ENCODE measurements at places on chromosomes 3 and 15. TPM values are rescaled to one million over a fixed set of nuclear protein-coding genes. Genes with fewer than 3 reads are reported as not detected.

- DNase-seq = no peak
Observed at GRCh38 chr15:85763157-85763556, 31.6 kb downstream of the KLHL25 start.

DNA sequence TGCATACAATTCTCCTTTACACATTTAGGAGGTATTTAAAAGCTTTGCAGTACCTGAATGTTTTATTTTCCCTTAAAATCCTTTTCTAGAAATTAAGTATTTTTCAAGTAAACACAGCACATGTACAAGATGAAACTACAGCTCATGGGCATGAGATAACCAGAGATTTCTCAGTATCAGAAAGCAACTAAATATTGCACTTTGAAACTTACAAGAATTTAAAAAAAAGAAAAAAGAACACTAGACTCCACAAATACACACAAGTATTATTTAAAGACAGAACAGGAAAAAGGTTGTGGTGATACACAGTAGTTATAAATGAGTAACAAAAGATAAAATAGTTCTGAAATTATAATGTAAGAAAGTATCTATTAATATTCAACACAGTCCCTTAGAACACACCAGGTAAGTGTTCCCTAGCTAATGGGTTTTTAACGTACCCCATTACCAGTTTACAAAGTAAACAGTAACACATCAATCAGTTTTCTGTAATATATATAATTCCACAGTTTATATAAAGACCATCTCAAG is 35.3 kb downstream of the SLTM start:
- DNase-seq = no peak

GRCh38 chr3:187079090-187080022 is 59.9 kb downstream of the RPL39L start:
- no peak for DNase-seq

DNA sequence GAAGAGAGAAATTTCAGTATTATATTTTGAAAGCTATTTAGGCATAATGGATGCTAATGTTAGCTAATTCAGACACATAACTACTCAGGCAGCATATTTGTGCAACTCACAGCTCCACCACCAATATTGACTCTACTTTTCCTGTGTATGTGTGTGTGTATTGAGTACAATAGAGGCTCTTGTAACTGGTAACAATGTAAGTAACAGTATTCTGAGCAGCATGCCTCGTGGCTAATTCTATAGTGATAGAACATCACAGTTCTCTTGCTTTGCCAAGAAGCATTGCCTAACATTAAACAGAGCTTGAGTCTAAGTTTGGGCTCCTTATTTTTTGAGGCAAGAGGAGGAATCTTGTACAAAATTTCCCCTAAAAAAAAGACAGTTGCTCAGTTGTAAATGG is 98.6 kb upstream of the ARHGEF26 start:
- no peak for DNase-seq

DNA sequence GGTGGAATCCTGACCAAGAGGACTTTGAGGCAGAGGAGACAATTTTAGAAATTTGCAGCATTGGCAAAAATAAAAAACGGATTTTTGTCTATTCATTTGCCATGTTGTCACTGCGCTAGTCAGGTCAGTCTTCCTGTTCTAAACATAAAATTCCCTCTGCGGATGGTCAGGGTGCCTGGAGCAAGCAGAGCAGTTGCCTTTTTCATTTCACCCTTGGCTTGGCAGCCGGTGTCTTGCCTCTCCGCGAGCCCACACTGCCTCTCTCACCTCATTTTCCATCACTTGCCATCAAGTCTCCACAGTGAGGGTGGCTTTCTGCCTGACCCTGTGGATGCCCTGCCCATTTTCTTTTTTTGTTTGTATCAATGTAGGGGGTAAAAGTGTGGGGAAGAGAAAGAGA is 396.1 kb downstream of the LRTM1 start:
- no peak for DNase-seq

- peak; percentile 36 for DNase-seq
Observed at GRCh38 chr3:46442576-46443530, 21.9 kb downstream of the LTF start.

GRCh38 chr3:175434561-175434960 is 575.4 kb downstream of the NAALADL2 start:
- no peak for DNase-seq

DNA sequence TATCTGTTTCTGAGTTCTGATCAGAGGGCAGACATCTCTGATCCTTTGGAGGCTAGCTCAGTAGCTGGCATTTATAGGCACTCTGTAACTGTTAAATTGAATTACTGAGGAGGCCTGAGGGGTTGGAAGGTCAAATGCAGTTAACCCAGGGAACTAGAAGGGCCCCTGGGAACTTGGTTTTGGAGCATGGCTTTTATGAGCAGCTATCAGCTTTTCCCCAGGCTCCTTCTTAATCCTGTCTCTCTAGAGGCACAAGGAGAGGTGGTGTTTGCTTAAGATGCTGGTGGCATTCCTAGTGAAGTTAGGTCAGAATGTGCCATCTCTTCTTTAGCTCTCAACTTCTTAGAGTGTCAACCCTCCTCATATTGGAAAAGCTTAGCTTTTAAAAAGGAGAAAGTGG is 128.9 kb downstream of the LPP start:
- DNase-seq = no peak

- peak; percentile 30 for DNase-seq
Observed at GRCh38 chr3:142577696-142578328, 721 bp downstream of the ATR start.

GRCh38 chr3:156816794-156817645 is 9.1 kb upstream of the LEKR1 start:
- DNase-seq = peak; percentile 84

GRCh38 chr3:154430014-154430413 is at the start of gene GPR149:
Gene GPR149, minus strand, starts transcription at chr3:154430190. Its CDS starts 575 bp downstream, at chr3:154429615.
- no peak for DNase-seq

DNA sequence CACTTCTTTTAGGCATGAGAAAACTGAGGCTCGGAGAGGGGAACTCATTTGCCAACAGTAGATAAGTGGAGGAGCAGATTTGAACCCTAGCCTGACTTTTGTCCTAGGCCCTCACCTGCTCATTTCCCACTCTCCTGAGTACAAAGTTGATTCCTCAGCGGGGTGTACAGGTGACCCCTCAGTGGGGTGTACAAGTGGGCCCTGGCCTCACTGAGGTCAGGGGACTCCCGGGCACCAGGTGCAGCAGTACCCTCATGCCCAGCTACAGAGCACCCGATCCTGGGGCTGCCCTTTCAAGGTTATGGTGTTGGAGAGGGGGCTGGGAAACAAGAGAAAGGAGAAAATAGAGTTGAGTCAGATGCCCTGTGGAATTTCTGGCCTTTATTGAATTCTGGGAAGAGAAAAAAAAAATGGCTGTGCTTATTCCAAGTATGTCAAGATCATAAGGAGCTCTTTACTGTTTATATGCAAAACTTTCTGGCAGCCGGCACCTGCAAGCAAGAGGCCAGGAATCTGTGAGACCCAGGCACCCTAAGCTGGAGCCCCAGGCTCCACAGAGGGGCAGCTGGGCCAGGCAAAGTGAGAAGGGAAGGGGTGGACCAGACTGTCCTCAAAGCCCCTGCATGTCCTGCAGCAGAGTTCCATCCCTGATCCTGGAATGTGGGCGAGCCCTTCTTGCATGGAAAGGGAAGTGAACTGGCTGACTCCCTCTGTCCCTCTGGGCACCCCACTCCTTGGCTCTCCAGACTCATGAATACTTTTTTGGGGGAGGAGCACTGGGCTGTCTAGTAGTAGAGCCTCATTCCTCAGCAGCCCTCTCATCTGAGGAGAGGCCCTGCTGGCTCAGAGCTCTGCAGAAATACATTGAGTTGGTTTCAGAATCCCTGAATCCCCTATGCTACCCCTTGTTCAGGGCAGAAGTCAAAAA is 43.1 kb downstream of the AMOTL2 start:
- peak; percentile 85 for DNase-seq

- DNase-seq = peak; percentile 61
Observed at GRCh38 chr15:49492830-49493229, 69.8 kb downstream of the FGF7 start.

DNA sequence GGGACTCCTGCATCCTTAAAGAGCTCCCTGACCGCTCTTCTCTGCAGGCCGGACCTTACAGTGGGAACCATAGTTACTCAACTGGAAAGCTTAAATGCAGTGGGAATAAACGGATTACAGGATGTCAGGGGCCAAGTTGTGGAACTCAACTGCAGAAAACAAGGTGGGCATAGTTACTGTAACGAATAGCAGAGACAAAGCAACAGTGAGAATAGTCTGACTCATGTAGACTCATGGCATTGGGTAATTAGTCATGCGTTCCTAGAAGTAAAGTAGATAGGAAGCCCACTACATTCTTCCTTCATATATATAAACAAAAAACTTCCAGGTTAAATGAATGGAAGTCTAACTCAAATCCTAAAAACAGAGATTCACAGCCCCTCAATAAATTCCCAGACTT is 95.5 kb upstream of the CHRNA7 start:
- DNase-seq = no peak

- no peak for DNase-seq
Observed at GRCh38 chr3:64895106-64895990, 207.5 kb upstream of the ADAMTS9 start.

DNA sequence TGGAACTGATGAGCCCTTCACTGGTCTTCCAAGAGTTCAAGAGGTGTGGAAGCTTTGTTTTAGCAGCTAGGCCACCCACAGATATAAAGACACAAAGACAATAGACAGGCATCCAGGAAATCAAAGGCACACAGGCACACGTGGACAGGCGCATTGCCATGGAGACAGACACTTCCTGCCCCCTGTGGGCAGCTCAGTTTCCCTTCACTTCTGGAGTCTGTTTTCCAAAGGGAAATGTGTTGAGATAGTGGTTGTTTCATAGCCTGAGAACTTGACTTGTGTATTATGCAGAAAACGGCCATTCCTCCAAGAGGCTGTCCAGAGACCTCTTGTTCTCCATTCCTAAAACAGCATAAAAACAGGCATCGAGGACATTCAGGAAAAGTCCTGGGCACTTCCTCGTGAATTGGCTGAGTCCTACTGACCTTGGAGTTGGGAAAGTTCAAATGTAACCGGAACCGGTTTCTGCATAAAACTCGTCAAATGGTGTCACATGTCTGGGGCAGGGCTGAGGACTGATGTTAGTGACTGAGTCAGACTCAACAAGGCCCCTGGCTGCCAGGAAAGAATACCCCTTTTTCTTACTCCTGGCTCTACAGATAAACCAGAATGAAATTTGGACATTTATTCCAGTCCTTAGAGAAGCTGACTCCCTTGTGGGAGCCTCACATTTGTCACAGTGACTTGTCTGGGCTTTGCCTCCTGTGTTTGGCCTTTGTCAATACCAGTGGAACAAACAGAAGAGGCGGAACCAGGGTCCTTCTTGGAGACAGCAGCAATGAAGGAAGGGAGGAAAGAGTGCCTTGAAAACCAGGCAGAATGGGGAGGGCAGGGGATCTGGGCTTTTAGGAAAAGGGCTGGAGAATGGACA is 1.3 kb downstream of the ALPK3 start:
- DNase-seq = no peak

- no peak for DNase-seq
Observed at GRCh38 chr3:63673111-63673510, 20.6 kb downstream of the SNTN start.

DNA sequence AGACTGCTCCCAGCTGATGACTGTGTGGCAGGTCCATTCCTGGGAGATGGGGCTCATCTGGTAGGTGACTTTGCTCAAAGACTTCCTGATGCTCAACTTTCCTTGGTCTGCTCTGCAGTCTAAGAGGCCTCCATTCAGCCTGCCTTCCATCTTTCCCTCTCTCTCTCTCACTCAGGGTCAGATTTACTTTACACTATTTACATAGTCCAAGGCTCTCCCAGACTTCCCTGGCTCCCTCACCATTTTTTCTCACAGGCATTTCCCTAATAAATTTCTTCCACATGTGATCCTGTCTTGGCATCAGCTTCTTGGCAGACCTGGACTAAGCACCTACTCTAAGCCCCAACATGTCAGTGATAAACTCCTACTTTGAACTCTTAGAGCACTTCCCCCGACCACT is 13.0 kb upstream of the PCCB start:
- DNase-seq = no peak

DNA sequence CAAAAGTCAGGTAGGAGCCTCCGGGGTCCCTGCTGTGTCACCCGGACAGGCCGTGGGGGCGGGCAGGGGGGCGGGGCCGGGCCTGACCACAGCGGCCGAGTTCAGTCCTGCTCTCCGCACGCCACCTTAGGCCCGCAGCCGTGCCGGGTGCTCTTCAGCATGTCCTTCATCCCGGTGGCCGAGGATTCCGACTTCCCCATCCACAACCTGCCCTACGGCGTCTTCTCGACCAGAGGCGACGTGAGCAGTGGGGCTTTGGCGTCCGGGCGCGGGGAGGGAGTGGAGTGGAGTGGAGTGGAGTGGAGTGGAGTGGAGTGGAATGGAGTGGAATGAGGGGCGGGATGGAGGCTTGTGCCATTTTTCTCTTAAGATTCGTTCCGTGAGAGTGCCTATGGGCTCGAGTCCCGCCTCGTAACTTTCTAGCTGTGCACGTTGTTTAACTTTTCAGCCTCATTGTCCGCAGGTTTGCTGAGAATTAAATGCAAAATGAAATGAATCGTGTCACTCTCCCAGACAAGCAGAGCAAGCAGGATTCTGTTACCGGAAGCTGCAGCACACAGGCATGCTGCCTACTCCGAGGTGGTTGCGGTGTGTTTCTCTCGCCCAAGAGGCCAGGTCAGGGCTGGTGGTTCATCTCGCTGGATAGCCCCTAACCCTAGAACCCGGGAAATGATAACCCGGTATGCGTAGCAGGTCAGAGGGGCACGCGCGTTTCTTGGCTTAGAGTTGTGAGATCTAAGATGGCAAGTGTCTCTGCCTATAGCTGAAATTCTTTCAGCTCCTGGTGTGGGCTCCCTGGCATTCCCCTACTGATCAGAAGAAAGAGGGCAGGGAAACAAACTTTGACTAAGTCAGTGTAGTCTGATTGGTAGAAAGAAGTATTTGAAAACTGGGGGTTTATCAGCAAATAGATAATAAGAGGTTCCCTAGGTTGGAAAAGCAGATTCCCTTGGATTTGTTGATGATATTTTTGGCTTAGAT is at the start of gene FAH:
FAH (plus strand) TSS at position 104 of the 981 bp plus-strand sequence; CDS start at position 160, 56 bp downstream.
- DNase-seq = peak; percentile 33

GRCh38 chr15:36080759-36081158 is 498.7 kb upstream of the CDIN1 start:
- DNase-seq = no peak

DNA sequence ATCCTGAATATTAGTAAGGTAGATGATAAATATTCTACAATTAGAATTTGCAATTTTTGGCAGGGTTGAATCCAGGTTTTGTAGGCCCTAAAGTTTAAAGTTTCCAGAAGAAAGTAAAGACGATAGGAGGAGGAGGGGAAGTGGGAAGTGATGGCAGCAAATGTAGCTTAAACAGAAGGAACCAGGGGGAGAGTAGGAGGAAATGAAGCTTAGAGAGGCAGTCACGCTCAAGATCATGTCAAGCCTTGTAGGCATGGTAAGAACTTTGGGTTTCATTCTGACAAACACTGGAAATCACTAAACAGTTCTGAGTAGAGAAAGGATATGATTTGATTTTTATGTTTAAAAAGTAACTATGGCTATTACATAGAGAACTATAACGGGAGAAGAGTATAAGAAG is 63.9 kb downstream of the NR2E3 start:
- no peak for DNase-seq

- DNase-seq = no peak
Observed at GRCh38 chr3:123330441-123330991, 118.4 kb downstream of the ADCY5 start.

- DNase-seq = no peak
Observed at GRCh38 chr15:91384189-91384730, 284.2 kb downstream of the SV2B start.

ETV5 gene
- total RNA-seq = 57.4 TPM

SEMA3B gene
- total RNA-seq = 14.5 TPM

NOX5 gene
- 0.72 TPM for total RNA-seq

SKOR1 gene
- total RNA-seq = 0.07 TPM

MRAS gene
- 83.3 TPM for total RNA-seq
